HEK293T (cell line): ENCODE measurements at places on chromosomes 7 and 10.

GRCh38 chr10:6383096-6383812, 180.5 kb downstream of the PFKFB3 start:
- no peak for DNase-seq

DNA sequence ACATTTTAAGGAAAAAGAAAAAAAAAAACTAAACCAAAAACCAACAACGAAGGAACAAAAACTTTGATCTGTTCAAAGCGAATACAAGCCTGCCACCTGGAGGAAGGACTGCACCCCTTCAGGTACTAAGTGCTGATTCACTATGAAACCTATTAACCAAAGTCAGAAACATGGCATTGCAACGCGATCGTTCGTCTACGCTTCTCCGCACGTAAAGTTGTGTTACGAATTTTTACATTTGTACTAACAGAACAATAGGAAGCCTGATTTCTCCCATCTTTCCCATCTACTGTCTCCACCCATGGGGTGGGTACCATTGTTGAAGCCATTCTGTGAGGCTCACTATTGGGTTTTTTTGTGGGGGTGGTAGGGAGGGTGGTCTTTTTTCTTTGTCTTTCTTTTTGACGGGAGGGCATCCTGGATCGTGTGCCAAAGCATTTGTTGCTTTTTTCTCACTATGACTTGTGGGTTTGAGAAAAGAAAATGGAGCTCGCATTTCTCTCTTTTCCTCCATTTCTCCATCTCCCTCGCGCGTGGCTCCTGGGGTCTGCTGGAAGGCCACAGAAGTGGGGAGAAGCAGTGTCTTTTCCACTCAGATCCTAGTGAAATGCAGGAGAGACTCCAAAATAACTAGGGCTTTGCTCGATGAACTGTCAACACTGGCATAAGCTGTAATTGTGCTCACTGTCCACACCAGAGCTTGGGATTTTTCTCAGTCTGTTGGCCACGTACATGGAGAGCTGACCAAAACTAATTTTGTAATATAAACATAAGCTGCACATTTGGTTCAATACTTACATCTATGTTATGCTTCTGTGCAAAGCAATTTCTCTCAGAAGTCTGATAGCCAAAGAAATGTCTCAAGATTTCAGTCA, 100.9 kb upstream of the YAE1 start:
- DNase-seq: peak; percentile 60

- DNase-seq: no peak
Measured at GRCh38 chr10:23370106-23370505, 25.5 kb upstream of the C10orf67 start.

- no peak for DNase-seq
Measured at GRCh38 chr7:27614095-27614494, 48.6 kb downstream of the HIBADH start.

DNA sequence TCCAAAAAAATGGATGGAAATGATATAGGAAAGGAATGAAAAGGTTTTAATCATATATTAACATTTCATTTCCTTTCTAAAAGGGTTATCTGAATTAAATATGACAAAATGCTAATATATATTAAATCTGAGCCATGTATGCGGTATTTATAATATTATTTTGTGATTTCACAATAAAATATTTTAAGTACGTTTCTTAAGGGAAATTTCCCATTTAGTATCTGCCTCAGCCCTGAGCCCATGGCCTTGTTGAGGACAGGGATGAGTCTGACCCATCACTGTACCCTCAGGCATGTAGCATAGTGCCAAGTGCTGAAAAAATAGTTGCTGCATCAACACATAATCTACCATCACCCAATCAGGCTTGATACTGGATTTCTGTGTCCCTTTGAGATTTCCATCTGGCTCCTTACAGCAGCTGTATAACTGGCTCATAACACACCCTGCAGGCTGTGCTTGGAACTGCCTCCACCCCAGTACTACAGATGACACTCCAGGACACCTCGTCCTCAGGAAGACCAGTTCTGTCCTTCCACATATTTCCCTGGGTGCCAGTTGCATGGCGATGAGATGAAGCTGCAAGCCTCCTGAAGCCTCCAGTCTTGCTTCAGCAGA, 59.4 kb upstream of the ASAH2 start:
- peak; percentile 54 for DNase-seq

DNA sequence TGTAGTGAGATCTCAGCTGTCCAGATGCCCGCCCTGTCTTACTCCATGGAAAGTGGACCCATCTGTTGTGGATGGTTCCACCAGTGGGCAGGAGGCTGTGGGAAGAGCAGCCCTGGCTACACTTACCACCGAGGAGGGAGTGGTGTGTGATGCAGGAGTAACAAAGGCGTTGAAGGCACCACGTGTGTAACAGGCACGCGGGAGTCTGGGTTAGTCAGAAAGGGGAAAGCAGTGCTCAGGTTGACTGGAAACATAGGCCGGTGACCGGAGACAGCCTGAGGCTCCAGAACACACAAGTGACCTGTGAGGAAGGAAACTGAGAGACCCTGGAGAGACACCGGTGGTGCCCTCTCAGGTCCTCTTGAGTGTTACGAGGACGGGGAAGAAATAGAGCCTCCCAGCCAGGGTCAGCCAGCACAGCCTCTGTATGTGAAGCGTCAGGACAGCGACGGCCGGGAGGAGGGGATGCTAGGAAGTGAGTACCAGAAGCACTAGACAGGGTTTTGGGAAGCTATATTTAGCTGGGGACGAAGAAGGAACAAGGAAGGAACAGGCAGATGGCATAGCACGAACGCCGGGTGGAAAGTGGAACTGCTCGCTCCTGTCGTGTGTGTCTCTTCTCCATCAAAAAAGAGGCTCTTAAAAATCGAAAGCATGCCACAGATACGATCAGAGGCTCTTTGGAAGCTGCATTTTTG, 51.7 kb downstream of the DAGLB start:
- DNase-seq: no peak

- peak; percentile 31 for DNase-seq
Measured at GRCh38 chr7:66682350-66683093, 53.8 kb downstream of the KCTD7 start.

DNA sequence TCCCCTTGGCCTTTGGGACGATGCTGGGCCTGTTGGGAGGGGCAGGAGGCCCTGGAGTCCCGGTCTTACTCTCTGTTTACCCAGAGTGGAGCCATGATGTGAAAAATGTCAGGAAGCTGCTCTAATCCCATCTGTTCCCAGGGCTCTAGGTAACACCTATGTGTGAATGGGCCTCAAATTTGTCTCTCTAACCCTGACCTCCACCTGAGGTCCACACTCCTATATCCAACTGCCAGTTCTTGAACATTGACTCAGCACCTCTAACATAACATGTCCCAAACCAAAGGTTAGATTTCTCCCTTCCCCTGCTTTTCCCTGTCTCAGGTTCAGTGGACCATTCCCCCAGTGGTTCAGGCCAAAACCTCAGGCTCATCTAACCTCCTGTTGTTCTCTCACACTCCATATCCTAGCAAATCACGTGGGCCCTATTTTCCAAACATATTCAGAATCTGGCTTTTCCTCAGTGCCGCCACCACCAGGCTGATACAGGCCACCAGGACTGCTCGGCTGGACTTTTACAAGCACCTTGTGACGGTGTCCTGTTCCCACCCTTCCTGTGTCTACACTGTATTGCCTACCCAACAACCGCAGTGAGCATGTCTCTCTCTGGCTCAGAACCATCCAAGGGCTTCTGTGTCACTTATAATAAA, 130.6 kb downstream of the ATXN7L1 start:
- DNase-seq: peak; percentile 12

GRCh38 chr7:27134392-27134791, 3.8 kb upstream of the HOXA4 start:
- no peak for DNase-seq

DNA sequence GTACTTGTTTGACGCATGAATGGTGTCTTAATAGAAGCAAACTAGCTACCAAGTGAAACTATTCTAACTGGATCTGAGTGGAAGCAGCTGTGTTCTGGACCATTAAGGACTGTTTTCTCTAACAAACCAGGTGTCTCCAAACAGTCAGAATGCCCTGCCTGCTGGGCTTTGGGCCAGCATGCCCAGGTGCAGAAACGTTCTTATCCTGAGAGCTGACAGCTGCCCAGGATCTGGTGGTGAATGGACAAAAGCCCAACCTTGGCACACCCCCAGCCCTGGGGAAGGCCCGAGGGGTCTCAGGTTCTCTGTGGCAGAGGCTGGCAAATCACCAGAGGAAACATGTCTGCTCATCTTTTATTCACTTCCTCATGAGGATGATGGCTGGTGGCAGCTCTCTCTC, 48.2 kb upstream of the LAMB4 start:
- no peak for DNase-seq

- DNase-seq: no peak
Measured at GRCh38 chr10:103928784-103929183, 10.8 kb upstream of the STN1 start.

DNA sequence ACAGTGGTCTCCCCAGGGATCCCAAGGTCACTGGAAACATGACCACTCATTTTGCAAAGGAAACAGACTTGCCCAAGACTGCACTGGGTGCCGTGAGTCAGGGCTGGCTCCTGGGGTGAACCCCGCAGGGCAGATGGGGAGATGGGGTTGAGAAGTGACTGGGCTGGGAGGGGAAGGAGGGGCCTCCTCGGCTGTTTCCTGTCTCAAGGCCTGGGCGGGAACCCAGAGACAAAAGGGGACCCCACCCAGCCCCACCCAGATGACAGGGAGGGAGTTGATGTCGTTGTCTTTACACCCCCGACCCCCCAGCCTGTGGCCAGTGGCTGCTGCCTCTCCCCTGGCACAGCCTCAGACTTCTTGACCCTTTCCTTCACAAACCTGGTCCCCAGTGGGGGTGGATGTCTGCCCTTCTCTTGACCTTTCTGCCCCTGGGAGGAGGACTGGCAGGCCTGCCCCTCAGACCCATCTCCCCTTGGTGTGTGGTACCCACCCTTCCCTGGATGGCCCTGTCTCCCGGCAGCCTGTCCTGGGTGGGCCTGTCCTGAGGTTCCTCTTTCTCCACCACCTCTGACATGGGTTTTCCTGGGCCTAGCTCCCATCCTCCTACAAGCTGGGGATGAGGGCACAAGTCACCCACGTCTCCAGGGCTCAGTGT, 1.4 kb downstream of the MYO1G start:
- no peak for DNase-seq

GRCh38 chr10:131697476-131698128, 203.2 kb upstream of the PPP2R2D start:
- no peak for DNase-seq

DNA sequence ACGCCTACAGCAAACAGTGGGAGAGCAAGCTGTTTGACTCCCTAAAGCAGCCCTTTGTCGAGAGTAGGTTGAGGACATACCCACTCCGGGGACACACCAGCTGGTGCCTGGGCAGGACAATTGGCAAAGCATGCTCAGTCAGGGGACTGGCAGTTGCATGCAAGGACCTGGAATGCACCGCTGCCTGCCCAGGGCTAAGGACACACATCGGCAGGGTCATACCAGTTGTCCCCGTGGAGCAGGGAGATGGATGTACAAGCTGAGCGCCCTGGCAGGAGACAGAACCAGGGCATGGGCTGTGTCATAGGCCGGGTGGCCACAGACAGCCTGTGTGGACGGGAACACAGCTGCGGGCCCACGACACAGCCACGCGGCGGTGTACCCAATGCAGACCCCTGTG, 18.3 kb upstream of the ELN start:
- DNase-seq: no peak

- DNase-seq: no peak
Measured at GRCh38 chr10:118903251-118903650, 126.3 kb upstream of the NANOS1 start.

GRCh38 chr7:101465131-101465530, 102.5 kb downstream of the COL26A1 start:
- no peak for DNase-seq

GRCh38 chr10:11403116-11403515, 208.3 kb downstream of the USP6NL start:
- DNase-seq: no peak

- no peak for DNase-seq
Measured at GRCh38 chr10:58840840-58841435, 328.3 kb downstream of the BICC1 start.

- no peak for DNase-seq
Measured at GRCh38 chr10:18059826-18060559, 80.2 kb upstream of the CACNB2 start.

DNA sequence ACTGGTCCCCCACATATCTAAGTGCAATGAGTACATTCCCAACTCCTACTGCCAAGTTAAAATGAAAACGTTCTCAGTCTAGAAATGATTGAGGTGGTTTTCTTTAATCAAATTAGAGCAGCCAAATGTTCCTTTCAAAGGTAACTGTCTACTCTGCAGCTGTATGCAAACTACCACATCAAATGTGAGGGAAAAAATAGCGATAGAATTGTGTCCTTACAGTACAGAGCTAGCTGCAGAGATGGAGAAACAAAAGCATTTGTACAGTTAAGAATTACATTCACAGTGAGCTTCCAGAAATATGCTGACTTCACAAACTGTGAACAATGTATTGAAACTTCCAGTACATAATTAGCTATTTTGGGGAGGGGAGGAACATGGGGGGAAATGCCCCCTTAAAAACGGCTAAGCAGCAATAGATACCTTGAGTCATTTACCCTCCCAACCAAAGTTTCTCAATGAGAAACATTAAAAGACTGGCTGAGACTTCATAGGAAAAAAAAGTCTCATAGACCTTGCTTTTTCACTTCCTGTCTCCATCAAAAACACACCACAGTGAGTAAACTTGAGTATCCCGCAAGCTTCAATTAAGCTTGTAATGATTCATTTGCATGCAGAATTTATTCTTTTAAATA, 22.9 kb downstream of the CDK6 start:
- no peak for DNase-seq

- DNase-seq: peak; percentile 18
Measured at GRCh38 chr7:18357691-18358090, 137.9 kb upstream of the HDAC9 start.

DNA sequence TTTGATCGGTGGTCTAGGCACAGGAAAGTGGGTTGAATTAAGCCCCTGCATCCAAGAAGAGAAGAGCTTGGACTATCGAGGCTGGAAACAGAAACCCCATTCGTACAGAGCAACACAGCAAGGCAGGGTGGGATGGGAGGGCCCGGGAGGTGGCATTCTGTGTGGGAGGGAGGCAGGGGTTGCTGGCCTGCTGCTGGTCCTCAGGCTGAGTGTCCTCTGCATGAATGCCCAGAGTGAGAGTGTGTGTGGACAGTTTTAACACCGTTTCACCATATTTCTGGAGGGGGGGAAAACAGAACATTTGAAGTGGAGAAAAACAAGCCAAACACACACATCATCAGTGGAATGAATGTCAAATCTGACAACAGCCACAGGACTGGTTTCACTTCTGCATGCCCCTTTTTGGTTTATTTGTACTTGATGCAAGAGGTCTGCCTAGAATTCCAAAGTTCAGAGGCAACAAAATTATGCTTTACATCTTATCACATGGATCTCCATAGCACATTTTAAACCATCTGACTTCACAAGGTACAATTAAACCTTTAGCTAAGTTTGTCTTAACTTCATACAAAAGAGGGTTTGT, 11.1 kb upstream of the ENO4 start:
- DNase-seq: no peak
